Activated CD4-positive, alpha-beta T cell treated with anti-CD3 and anti-CD28 coated beads, Interleukin-2, amount 10 ng/mL, durations not matched to agents 24 days and 14 days (primary cell): ENCODE measurements at places on chromosomes 6 and 20.

GRCh38 chr6:167164261-167164660 lies 6.5 kb upstream of the GPR31 start:
- DNase-seq = no peak

- DNase-seq = no peak
These were observed 56.2 kb upstream of the EPB41L1 start for GRCh38 chr20:36098364-36098763.

DNA sequence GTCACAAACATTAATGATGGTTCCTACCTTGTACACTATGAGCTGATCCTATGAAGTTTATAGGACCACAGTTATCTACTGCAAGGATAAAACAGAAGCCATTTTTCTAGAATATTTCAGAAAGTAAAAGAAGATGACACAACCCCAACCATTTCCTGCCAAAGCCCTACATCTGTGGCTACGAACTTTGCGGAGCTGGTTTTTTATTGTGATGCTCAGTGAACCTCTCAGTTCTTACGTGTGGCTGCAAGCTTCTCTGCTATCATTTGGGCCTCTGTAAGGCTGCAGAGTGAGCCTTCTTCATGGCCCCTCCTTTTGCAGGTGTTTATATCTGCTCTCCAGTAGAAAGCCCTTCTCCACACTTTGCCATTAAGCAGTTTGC lies 17.8 kb upstream of the TAGAP start:
- DNase-seq = peak; percentile 92

DNA sequence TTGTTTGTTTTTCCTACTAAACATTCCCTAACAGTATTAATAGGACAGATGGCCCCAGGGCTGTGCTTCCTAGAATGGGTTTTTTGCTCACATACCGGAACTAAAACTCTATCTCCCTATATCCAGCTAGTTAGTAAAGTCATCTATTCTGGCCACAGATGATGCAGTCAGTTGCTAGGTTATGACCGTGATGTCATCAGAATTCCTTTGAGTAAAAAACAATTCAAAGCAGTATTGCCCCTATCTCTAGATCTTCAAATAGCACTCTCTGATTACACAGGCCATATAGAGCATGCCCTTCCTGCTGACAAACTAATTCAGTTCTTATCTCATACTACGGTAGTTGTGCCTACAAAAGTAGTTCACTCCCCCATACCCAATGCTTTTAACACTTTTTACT lies 17.9 kb upstream of the ZNF451 start:
- no peak for DNase-seq

DNA sequence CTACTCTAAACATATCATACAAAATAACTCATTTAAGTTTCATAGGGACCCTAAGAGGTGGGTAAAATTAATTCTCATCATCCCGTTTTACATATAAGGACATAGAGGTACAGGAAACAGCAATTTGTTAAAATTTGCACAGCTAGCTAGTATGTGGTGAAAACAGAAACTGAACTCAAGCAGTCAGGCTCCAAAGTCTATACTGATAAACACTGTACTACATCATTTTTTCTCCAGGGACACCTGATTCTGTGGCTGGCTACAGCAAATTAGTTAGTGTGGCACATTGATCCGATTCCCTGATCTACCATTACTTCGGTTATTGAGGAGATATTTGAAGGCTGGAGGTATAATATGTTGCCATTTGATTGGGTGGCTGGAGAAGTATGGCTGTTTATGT lies 36.2 kb upstream of the E2F3 start:
- DNase-seq = peak; percentile 72
